Caki2 (cell line): ENCODE measurements at places on chromosomes 4 and X.

DNA sequence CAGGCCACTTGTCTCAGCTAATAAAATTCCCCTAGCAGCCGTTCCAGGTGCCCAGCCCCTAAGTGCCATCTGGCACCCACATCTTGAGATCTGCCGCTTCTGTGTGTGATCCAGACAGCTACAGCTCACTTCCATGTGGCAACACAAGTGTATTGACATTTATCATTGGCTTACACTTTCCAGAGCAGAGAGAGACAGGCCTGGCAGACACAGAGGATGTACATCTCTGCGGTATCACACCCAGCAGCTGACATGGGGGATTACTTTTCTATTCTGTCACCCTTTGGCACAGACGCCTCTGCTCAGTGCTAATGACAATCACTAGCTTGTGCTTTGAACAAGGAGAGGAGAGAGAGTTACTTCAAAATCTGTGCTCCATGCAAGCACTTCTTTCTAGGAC, 195.9 kb downstream of the KDR start:
- no peak for DNase-seq

DNA sequence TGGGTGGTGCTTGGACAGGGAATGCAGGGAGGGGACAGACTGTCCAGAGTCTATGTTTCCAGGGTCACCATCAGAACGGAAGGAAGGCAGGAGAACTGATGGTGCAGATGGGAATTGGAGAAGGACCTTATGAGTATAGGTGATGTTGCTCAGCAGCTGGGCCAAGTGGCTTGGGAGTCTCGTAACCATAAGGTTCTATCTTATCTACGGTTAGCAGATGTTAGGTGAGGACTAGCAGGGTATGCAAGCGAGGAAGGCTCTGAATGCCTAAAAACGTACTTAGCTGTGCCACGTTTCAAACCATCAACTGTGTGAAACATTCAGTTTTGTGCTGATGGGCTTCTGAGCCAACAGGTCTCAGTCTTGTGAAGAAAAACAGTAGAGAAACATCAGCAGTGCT, 22.4 kb downstream of the MAGEA9 start:
- DNase-seq: no peak

DNA sequence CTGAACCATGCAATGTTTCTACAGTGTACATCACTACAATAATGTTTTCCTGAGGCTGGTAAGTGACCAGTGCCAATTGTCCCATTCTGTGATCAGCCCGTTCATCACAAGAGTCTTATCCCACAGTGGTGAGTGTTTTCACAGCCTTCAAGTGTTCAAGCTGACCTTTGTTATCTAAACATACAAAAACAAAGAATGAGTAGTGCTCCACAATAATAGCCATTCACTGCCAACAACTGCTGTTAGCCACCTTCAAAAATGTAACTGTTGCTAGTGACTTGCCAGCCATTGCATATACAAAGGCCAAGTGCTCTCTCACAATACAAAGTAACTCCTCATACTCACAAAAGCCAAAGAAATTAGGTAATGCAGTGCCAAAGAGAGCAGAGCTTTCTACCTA, 1084.1 kb downstream of the FAM133A start:
- DNase-seq: no peak

- no peak for DNase-seq
Measured at GRCh38 chr4:53484911-53485657, 106.2 kb downstream of the LNX1 start.

DNA sequence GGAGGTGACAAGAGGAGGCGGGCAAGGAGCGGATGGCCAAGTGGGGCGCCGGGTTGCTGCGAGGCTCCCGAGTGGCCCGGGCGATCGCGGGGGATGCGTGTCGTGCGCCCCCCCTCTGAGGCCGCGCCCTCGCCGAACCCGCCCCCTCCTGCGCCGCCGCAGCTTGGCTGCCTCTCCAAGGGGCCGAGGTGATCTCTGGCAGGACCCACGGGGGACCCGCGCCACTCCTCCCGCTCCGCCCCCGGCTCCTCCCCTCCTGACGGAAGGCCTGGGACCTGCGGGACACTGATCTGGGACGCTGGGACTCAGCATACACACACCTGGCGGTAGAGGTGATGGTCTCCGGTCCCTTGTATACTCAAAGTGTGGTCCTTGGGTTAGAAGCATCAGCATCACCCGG, 21.9 kb upstream of the FAM47C start:
- DNase-seq: no peak

GRCh38 chr4:142615324-142615665, 230.8 kb downstream of the INPP4B start:
- peak; percentile 65 for DNase-seq

DNA sequence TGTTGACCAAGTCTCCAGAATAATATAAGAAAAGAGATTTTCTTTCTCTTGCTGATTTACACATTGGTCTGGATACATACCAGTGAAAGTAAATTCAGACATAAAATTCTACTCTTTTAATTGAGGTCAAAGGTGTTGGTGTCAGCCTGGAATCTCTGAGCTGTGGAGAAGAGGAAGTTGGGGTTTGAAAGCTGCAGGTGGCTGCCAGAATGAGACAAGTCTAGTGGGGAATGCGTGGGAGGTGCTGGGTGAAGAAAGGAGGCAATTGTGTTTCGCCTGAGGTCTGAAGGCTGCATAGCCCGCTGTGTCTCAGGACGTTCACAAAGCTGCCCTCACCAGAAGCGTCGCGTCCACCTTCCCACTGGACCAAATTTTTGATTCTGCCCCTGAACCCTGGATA, 31.2 kb downstream of the PHEX start:
- no peak for DNase-seq

DNA sequence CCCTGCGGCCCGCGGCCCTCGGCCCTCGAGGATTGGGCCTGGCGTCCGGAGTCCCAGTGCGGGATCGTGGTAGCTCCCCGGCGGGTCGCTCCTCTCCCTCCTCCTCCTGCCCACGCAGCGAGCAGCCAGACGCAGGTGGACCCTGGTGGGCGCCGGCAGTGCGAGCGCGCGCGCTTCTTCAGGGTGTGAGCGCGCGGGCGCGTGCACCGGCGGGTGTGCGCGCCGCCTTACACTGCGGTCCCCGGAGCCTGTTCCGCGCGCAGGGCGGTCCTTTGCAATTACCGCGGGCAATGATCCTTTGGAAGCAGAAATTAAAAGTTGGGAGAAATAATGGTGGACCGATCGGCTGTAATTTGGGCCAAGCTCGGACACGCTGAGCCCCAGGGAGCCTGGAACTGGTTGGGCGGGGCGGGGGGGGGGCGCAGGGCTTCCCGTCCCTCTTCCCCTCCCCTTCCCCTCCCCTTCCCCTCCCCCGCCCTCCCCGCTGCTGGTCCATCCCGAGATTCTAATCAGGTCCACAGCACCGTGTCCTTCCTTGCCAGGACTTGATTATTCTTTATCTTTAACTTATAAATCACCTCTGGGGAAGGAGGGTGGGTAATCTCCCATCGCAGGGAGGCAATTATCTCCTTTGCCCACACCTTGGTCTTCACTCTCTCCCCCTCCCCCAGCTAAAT, 1.6 kb upstream of the NKX1-1 start:
- DNase-seq: no peak

DNA sequence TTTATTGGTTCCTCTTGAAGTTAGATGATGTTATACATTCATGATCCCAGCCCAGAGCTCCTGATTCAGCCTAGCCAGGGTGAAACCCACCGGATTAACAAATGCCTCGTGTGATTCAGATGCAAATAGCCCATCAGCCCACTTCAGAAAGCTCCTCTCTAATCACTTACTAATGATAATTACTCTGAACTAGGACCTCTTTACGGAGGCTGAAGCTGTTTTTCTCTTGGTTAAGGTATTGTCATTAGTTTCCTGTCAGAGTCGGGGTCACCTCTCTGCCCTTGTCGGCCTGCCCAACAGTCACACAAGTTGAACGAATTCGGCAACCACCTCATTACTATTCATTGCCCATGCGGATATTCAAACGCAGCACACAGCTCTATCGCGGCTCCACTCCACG, 36.6 kb downstream of the ZFP42 start:
- DNase-seq: no peak

DNA sequence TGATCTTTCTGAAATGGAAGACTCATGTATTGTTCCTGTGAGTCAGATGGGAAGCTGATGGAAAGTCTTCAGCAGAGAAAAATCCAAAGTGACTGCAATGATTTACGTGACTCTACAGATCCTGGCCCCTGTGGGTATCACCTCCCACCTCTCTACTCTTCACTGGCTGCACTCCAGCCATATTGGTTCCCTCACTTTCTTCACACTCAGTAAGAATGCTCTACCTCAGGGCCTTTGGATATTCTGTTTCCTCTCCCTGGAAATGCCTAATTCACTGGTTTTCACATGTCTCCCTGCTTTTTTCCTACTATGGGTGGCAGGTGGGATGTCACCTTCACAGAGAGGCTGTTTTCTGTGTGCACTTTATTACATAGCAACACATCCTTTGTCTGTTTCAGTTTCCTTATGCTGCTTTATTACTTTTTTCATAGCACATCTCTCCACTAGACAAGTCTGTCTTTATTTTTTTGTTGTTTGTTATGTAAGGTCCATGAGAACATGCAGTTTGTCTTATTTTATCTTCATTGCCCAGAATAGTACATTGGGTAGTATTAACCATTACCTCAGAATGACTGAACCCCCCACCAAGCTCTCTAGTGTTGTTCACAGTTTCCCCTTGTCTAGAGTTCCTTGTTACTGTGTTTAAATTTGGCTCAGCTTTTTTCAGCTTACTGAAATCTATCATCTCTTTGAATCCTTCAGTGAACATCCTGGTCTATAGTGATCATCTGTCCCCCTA, 57.6 kb upstream of the CLNK start:
- DNase-seq: no peak

- DNase-seq: no peak
Measured at GRCh38 chrX:114047558-114047957, 536.3 kb upstream of the HTR2C start.
